NCI-H1694 (cell line): ENCODE measurements at places on chromosomes 1 and 21.
A peak's percentile ranks its signal among the peaks of the same experiment; 100 is the strongest.

DNA sequence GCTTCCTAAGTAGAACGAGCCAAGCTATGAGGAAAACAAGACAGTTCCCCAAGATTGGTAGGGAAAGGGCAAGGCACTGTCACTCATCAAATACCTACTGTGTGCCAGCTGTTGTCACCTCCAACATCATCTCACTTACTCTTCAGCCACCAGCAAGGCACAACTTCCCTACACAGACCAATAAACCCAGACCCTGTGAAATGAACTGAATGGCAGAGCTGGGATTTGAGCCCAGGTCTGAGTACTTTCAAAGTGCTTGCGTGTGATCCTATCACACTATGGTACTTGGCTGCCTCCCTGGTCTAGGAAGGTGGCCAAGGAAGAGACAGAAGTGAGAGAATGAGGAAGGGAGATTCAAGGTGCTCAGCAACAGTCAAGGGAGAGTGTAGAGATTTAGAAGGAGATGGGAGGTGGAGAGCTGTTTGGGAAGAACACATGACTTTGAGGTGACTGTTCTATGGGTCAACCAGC is 16.7 kb upstream of the TRIM63 start:
- DNase-seq, result no peak

DNA sequence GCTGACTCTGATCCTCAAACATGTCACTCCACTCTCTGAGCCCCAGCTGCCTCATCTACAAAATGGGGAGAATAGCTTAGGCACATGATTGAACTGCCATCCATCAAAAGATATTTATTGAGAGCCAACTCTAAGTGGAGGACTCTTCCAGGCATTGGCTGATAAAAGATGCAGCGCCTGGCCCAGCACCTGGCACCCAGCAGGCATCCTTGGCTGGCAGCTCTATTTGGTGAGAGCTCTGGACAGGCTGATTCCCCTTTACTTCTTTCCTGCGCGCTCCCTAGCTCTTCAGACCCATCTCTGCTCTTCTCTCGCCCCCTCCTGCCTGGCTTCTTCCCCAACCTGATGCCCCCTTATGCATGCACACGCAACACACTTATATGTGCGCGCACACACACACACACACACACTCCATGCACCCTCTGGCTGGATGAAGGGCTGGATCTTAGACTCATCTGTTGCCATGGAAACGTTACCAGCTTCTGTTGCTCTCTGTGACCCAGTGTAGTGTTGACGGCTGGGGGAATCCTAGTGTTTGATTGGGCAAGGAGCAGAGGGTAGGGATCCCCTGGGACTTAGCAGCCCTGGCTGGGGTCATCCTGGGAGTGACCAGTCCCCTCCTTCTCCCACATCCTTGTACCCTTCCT is 49.3 kb downstream of the VWA5B1 start:
- peak; percentile 39 for DNase-seq

- no peak for DNase-seq
Measured at GRCh38 chr1:54257346-54257620, 57.3 kb downstream of the MRPL37 start.

DNA sequence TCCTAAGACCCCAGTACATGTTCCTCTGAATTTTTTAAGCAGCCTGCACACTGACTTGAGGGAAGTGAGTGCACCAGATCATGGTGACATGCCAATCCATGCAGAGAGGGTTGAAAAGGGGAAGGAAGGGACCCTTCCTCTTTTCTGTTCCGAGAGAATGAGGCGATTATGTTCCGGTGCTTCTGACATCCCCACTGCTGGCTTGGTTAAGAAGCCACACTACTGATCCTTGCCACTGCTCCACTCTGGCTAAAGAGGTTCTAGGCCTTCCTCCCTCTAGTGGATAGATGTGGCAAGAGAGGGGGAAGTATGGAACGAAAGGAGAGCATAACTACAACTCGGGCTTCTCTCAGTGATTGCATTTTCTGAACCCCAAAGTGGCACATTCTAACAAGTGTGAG is 1.8 kb upstream of the CYB5R1 start:
- DNase-seq, result peak; percentile 40

- DNase-seq, result no peak
Measured at GRCh38 chr21:33070744-33070997, 730 bp downstream of the OLIG1 start.

DNA sequence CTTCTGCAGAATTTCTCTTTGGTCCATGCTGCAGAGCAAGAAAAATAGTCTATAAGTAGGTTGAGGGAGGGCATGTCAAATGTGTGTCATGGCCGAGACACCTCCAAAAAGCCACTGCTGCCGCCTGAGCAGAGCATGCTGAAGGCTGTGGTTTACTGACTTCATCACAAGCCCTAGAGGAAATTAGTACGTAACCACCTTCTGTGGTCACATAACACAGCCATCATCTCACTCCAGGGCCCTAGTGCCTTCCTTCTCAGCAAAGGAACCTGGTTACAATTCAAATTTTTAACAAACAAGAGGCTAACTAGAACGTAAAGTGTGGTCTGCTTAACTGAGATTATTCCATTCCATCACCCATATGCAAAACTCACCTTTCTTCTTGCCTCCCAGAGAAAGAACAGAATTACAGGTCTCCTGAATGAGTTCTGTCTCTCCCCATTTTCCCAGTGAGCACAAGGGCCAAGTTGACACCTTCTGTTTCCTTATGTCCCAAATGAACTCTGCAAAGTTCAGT is at the start of gene PTPN22:
TSS of gene PTPN22 (minus strand) at position 116 of the 517 bp plus-strand sequence.
- DNase-seq, result no peak

GRCh38 chr1:116855773-116856201 is 53.9 kb upstream of the PTGFRN start:
- DNase-seq, result peak; percentile 88

DNA sequence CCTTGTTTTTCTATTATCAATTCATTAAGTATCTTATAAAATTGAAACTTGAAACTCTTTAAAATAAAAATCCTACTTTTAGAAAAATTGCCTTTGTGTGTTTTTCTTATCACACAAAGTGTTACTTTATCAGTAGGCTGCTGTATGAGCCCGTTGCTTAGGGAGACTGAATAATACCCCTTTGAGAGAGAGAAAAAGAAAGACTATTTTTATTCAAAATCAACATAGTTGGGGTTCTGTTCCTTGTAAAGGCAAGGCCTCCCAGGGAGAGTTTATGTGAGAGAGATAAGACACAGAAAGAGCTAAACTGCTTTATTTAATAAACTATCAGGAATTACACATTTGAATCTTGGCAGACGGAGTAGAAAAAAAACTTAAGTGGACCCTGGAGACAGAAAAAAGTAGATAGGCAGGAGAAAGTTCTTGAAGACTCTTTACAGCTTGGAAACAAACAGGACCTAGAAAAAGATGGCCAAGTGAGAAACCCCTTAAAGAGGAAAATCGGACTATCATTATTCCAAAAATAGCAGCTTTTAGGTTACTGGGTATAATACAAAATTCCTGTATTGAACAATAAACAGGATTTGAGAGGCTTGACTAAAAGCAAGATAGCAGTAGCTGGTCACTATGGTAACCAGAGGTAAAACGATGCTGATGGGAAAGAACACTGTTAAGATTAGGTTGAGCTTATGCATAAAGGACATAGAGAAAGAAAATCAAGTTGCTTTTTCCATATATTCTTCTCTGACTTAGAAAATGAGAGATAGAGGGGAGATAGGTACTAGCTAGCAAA is 170.9 kb downstream of the LRRC7 start:
- no peak for DNase-seq

GRCh38 chr1:153534226-153534924 is 1.4 kb downstream of the S100A6 start:
- DNase-seq, result no peak

GRCh38 chr1:78052685-78053405 is 7.1 kb downstream of the GIPC2 start:
- DNase-seq, result no peak

DNA sequence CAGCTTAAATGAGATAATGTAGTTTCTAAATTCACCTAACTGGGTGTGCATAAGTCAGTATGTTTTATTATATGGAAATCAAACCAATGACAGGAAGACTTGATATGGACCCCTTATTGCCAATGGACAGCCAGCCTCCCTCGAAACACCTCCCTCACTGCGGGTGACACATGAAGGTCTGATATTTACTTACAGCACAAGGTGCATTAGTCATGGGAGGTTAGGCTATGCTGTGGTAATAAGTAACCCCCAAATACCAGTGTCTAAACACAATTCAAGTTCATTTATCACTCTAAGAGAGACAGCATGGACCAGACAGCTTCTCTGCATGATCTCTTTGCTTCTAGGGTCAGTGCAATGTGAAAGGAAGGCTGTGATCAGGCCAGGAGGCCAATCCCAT is 126.0 kb upstream of the KCNJ6 start:
- DNase-seq, result no peak

DNA sequence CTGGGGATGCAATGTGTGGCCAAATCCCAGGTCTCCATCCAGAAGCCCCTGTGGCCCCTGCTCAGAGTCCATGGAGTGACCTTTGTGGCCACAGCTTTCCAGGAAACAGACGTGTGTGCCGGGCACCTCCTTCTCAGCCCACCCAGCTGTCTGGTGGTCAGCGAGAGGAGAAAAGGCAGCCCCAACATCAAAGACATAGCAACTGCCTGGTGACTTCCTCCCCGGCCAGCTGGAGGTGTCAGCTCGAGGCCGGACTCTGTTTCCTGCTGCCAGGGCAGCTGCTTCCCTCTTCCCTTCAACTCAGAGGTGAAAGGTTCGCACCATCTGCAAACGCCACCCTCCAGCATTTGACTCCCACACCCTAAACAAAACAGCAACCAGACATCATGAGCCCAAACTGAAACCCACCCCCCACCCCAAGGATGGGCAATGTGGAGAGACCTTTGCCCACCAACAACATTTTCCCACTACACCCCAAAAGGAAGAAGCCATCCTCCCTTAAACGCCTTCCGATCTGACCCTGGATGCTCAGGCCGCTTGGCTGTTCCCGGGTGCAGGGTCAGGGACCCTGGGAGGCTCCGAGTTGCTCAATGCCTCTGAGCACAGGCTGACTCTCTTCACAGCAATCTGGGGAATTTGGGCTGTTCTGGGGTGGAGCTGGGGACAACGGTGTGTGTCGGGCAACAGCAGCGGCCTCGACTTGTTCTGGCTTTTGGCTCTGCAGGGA is 162.3 kb downstream of the PSMG1 start:
- no peak for DNase-seq

- no peak for DNase-seq
Measured at GRCh38 chr1:200207711-200208126, 180.2 kb downstream of the NR5A2 start.

GRCh38 chr1:77948841-77949424 is 29.9 kb downstream of the FUBP1 start:
- no peak for DNase-seq

DNA sequence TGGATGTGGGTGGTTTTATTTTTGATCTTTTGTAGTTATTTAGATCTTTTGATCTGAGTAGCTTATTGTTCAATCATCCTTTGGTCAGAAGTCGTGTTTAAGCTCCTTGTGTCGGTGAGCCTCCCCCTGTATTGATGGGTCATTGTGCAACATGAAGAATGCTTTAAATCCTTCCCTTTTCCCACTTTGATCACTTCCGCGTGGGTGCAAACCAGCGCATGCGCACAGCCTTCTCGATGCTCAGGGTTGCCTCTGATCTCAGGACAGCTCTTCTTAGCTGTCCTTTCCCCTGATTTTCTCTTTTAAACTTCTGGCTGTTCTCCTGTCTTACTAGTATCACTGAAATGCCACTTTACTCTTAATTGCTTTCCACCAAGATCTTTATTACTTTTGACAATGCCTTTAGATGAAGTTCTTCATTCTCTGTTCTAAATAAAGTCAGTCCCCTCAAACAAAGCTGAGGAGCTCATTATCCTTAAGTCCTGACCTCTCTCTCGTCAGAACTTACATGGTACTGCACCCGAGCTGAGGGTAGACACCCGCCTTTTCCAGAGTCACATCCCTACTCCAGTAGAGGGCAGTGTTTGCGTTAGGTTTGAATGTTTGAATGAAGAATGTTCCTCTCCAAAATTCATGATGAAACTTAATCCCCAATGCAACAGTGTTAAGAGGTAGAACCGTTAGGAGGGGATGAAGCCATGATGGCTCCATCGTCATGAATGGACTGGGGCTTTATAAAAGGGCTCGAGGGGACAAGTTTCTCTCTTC is 547.9 kb upstream of the TMPRSS15 start:
- DNase-seq, result peak; percentile 53

- DNase-seq, result no peak
Measured at GRCh38 chr21:31161157-31161556, 122.9 kb upstream of the KRTAP19-8 start.

- no peak for DNase-seq
Measured at GRCh38 chr1:160868141-160868540, 5.5 kb upstream of the CD244 start.

GRCh38 chr1:14281412-14281811 is 317.1 kb upstream of the KAZN start:
- no peak for DNase-seq

DNA sequence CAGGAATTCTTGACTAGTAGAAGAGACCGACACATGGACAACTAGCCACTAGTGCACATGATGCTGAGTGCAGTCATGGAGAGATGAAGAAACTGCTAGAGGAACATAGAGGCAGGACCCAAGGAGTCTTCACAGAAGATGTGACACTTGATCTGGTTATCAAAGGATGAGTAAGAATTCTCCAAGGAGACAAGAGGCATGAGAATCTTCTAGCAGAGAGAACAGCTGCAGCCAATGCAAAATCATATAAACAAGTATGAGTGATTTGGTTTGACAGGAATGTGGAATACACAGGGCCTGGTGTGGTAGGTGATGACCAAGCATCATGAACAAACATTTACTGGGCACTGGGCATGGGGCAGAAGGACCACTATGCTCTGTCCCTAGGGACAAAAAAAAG is 140.9 kb upstream of the CTTNBP2NL start:
- DNase-seq, result no peak

DNA sequence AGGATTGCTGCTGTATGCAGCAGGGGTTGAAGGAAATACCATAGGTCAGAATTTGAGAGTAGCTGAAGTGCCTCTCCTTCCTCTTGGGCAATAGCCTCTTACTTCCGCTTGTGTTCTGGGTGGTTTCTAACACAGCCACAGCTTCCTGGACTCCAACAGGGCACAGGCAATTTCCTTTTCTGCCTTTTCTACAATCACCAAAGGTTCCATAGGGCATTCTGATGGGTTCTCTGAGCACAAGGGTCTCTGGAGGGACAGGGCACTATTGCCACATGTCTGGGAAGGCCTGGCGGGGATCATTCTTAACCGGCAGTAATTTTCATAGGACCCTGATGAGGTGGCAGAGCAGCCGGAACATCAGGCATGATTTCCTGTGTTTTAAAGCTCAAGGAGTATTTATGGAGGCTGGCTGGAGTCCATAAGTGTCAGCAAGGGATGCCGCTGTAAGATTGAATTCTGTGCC is 5.5 kb upstream of the AGTRAP start:
- no peak for DNase-seq
